ENCODE measurements at places on chromosomes 2 and 18. TPM values are rescaled to one million over a fixed set of nuclear protein-coding genes. Genes with fewer than 3 reads are reported as not detected.

- no peak for DNase-seq
Observed at GRCh38 chr2:120912101-120912985, 176.7 kb downstream of the GLI2 start.

DNA sequence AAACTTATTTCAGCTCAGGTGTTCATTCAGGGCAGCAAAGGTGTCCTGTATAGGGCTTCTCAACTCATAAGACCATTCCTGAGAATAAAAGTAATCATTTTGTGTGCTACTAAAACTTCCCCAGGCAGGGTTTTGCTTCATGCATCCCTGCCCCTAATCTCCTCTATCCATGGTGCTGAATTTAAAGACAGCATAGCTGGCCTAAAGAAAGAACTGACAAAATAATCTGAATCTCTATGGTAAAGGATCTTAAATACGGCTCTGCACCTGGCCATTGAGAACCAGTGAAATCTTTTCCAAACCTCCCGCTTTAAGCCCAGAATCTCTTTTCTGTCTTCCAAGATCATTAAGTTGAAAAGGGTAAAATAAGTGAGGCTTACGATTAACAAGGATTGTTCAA is 292.1 kb upstream of the KLHL29 start:
- peak; percentile 72 for DNase-seq

DNA sequence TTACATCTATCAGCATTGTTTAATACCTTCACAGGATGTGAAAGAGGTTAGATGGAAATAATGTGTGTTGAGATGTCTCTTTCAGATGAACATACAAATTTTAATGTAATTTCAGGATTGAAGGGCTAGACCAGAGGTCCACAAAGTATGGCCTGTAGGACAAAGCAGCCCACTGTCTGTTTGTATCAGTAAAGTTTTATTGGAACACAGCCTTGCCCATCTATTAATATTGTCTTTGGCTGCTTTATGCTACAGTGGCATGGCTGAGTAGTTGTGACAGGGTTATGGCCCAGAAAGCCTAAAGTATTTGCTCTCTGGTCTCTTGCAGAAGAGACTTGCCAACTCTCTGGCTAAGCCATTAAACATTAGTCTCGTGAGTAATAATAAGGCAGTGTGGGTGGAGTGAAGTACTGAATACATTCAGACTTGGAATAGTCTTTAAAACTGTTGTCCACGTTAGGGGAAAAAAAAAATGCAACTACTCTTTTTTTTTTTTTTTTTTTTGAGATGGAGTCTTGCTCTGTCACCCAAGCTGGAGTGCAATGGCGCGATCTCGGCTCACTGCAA is 74.5 kb upstream of the NOSTRIN start:
- DNase-seq = no peak

Gene MAB21L4
- polyA plus RNA-seq = 4.8 TPM

DNA sequence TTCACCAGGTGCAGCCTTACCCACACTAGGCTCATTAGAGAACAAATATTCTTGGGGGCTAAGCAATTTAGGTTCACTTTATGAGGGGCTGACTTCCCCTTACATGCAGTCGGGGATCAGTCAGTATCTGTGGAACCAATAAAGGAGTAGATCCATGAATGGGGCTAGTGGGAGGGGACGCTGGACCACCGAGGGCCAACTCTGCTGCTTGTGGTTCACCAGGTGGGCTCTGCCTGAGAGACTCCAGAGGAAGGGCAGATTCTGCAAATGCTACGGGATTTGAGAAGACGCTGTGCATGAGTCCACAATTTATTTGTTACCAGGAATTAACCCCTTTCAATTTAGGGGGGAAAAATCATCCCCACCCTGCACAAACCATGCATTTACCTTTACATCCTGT is 15.9 kb upstream of the HAAO start:
- DNase-seq = no peak

Gene CRYGB
- not detected for polyA plus RNA-seq

Gene CTDP1
- 10.7 TPM for polyA plus RNA-seq

DNA sequence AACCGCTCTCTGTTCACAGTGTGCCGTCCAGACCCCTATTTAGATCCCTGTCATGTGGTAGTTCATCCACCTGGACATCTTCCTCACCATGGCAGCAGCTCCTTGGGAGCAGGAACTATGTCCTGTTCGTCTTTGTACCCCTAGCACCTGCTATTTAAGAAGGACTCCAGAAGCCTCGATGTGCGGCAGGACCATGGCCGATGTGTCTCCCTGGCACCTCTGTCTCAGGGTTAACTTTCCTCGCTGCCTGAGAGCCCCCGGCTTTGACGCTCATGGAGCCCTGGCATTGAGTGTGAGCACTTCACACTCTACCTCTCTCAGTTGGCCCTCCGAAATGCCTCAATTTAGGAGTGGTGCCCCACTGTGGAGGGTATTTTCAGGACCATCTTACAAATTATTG is 152.0 kb downstream of the FAM210A start:
- no peak for DNase-seq

DNA sequence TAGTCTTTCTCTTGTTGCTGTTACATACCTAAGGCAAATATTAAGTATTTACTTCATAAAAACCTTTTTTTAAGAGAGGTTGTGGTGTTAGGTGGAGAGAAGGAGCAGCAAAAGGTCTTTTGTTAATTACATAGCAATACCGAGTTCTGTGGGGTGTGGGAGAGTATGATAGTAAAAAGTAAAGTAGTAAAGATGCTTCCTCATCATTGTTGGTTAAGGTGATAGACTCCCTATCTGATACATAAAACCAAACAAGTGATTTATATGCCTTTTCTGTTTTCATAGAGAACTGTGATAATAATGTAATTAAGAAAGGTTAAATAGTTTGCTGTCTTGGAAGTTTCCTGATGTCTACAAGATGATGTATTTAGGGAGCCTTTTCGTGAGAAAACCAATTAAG is 75.4 kb downstream of the EML4 start:
- no peak for DNase-seq
